ENCODE measurements at places on chromosomes 11 and 22. TPM values are rescaled to one million over a fixed set of nuclear protein-coding genes. Genes with fewer than 3 reads are reported as not detected.

GRCh38 chr11:125570952-125571351 lies 1.7 kb downstream of the EI24 start:
- DNase-seq: no peak

CAT gene
- total RNA-seq: 37.7 TPM

DNA sequence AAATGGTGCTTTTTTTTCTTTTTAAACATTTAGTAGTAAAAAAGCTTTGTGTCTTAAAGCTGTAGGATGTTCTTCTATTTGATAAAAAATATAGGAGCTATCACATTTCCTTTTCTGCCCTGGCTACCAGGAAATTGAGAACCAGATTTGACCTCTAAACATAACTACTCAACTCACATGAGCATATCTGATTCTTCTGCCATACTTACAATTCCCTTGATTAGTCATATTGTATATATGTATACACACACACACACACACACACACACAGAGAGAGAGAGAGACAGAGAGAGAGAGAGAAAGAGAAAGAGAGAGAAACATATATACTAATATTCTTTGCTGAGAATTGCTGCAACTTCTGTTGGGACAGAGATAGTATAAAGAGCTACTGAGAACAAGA lies 23.0 kb upstream of the GDPD4 start:
- no peak for DNase-seq

GLB1L3 gene
- total RNA-seq: 5.2 TPM

- no peak for DNase-seq
Observed at GRCh38 chr22:46595545-46595944, 24.6 kb upstream of the GRAMD4 start.

ZNF215 gene
- total RNA-seq: 1.1 TPM

- DNase-seq: no peak
Observed at GRCh38 chr11:42770444-42771065, 541.2 kb upstream of the API5 start.

SCGB1D2 gene
- not detected for total RNA-seq

- DNase-seq: no peak
Observed at GRCh38 chr22:26287382-26288225, 118.3 kb downstream of the SEZ6L start.

- no peak for DNase-seq
Observed at GRCh38 chr11:57620467-57620866, 23.0 kb downstream of the SERPING1 start.

DNA sequence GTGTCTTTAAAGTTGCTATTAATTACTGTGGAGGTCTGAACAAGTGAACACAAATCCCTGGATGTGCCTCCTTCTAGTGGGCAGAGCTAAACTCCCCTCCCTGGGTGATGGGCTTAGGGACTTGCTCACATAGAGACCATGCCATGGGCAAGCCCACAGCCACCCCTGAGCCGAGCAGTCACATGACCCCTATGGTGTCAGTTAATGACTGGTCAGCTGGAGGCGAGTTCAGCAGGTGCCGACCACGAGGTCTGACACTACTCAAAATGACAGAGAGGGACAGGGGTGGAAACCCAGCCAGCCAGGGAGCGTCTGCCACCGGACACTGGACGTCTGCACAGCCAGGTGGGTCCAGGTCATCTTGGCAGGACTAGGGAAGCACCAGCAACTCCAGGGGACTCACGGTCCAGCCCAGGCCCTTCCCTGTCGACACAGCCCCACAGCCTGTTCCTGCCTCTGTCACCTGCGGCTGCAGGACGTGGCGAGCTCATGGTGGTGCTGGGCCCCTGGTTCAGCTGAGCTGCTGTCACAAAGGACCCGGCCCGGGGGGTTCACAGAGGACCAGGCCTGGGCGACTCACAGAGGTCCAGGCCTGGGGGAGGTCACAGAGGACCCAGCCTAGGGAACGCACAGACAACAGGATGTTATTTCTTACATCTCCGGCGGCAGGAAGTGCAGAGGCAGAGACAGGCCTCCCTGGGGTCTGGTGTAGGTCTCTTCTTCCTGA lies 135.0 kb downstream of the BRD1 start:
- DNase-seq: no peak

DNA sequence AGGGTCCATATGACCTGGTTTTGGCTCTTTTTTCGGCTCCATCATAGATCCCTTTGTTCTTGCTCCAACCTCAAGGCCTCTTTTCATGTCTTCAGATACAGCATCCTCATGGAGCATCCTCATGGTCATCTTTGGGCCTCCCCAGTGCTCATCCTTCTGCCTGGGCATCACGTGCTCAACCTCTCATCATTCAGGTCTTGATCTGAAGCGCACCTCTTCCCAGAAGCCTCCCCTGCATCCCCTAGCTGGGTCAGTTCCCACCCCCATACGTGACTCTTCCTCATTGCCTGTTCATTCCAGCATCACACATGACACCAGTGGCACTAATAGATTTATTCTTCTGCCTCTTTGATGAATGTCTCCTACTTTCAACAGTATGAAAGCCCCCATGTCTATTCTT lies 192.2 kb downstream of the MIAT start:
- no peak for DNase-seq

DNA sequence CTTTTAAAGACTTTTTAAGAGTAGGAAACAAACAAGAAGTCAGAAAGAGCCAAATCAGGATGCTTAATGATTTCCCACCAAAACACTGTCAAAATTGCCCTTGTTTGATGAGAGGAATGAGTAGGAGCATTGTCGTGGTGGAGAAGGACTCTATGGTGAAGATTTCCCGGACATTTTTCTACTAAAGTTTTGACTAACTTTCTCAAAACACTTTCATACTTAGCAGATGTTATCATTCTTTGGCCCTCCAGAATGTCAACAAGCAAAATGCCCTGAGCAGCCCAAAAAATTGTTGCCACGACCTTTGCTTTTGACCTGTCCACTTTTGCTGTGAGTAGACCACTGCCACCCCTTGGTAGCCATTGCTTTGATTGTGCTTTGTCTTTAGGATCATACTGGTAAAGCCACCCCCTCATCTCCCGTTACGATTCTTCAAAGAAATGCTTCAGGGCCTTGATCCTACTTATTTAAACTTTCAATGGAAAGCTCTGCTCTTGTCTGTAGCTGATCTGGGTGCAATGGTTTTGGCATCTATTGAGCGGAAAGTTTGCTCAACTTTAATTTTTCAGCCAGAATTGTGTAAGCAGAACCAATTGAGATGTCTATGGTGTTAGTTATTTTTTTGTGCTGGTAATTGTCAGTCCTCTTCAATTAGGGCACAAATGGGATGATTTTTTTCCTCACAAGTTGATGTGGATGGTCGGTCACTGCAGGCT lies 67.2 kb downstream of the ADM start:
- DNase-seq: no peak

CD81 gene
- total RNA-seq: 149 TPM

LUZP2 gene
- not detected for total RNA-seq

TRIM29 gene
- total RNA-seq: not detected

DNA sequence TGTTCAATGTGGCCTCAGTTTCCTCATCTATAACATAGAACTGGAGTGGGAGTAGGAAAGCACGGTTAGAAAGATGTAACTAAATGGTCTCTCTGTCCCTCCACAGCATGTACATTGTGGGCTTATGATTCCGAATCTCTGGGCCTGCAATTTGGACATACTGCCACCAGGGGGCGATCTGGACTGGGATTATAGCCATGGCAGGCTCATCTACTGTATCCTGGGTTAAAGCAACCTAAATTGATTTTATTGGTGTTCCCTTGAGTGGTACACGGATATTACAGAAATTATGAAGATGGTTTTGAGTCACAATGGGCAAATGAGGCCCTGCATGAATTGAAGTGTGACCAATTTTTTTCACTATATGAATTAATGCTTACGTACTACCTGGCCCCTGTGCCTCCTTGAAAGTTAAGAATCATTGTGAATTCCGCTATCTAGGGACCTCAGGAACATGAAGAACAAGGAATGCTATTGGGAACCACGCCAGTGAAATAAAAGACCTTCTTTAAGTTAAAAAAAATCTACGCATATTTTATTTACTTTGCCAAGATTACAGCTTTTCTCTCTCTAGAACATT lies 32.9 kb downstream of the TST start:
- no peak for DNase-seq

DNA sequence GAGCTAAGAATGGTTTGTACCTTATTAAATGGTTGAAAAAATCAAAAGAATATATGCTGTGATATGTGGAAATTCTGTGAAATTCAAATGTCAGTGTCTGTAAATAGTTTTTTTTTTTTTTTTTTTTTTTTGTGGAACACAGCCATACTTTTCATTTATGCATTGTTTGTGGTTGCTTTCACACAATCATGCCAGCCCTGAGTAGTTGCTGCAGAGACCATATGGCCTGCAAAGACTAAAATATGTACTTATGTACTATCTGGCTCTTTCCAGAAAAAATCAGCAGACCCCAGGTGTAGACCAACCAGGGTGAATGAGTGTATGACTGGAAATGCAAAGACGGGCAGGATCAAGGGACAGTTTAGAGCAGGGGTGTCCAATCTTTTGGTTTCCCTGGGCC lies 98.3 kb downstream of the PTPRJ start:
- DNase-seq: no peak

DNA sequence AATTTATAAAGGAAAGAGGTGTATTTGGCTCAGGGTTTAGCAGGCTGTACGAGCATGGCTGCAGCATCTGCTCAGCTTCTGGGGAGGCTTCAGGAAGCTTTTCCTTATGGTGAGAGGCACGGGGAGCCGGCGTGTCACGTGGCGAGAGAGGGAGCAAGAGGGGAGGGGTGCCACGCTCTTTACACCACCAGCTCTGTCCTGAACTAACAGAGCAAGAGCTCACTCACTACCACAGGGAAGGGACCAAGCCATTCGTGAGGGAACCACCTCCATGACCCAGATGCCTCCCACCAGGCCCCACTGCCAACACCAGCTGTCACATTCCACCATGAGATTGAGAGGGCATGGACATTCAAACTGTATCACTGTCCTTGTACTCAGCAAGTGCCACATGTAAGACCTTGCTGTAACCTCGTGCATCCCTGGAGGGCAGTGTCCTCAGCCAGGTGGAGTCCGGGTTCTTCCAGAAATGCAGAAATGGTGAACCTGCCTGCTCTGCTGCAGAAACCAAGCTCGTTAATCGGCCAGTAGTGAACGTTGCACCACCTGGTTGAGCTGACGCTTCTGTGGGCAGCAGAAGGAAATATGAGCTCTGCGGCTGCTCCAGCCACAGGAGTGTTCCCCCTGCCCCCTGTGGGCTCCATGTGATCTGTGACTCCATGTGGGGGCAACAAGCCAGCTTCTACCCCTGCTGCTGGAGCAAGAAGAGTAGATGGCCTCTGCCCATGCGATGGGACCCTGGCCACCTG lies 368.6 kb downstream of the TBC1D22A start:
- no peak for DNase-seq

ST14 gene
- 0.67 TPM for total RNA-seq
